Stimulated activated CD8-positive, alpha-beta memory T cell treated with anti-CD3 and anti-CD28 coated beads, Interleukin-4, amount 100 ng/mL, for 4 hours (primary cell): ENCODE measurements at places on chromosomes 4 and X.

DNA sequence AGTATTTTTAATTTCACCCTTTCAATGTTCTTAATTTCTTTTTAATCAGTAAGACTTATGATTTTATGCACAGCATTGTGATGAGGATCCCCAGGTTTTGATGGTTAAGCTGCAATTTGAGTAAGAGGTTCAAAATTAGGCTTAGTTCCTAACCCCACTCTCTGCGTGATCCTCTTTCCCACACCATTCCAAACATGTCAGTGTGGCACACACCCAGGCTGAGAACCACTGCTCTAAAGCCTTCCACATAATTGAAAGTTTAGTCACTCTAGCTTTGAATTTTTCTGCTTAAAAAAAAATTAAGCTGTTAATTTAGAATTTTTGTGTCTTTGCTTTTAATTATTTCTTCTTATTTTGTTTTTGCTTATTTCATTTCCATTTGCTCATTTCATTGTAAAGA is 68.8 kb upstream of the SLC7A11 start:
- DNase-seq = no peak

DNA sequence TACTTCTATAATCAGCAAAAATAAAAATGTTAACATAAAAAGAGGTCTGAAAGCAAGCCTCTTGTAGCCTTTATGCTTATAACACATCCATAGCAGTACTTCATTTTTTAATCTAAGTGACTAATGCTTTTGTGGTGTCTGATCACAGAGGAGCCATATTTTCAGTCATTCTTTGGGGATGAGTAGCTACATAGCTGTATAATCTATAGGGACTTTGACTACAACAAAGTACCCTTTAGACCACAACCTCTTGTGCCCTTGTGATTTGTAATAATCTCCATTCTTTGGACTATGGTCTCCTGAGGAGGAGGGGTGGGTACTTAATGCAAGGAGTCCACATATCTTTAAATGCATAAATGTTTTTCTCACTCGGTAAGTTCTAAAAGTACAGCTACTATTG is 9.6 kb downstream of the DRP2 start:
- no peak for DNase-seq

- no peak for DNase-seq
These were observed 63.1 kb upstream of the SPP1 start for GRCh38 chr4:87912164-87913004.

DNA sequence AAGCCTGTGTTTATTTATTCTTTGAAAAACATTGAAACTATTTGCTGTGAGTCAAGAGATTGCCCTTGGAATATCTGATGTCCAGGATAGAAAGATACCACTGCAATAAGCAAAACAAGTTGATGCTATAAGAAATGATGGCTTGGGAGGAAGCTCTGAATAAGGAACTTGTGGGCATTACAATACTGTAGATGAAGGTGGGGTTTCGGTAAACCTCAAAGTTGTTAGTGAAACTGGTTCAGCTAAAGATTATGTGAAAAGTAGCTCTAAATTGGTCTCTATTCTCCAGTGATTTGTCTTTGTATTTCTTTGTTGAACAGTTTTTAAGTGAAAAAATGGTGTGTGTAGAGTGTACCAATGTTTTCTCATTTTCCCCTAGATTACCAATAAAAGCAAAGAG is 128.7 kb downstream of the AKAP4 start:
- no peak for DNase-seq

DNA sequence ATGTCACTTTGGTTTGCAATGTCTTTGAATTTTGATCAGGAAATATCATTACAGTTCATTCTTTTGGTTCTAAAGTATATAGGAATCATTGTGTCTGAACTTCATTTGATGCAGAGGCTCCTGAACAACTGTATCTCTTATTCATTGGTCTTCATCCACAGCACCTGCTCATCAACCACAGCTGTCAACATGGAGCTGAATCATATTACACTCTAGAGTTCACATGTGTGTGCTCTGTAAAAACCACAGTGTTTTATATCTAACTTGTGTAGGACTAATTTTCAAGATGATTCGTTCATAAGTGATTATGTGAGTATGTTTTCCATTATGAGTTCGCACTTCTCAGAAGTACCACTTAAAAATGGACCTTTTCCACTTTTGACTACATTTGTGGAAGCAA is 643.3 kb upstream of the FAM241A start:
- DNase-seq = no peak

GRCh38 chrX:30577362-30577991 is at the start of gene TASL:
Gene TASL (minus strand): TSS chrX:30577766. CDS start chrX:30560355, 17,411 bp downstream.
- peak; percentile 1 for DNase-seq

DNA sequence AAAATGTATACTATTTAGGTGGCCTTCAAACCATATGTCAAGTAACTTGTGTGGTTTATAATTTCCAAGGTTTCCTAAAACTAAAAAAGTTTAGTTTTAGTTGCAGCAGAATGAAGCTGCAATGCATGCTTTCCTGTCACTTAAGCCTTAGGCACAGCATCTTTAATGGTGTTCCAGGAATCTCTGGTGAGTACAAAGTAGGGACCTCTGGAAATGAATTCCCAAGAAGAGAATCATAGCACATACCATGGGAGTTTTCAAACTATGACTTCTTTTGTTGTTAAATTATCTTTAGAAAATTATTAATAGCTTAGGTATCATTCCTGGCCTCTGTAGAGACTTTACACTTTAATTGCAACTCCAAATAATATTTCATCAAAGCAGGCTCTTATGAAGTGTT is 1005.9 kb upstream of the PABPC4L start:
- DNase-seq = no peak

GRCh38 chrX:82218361-82218760 is 1016.5 kb downstream of the SH3BGRL start:
- DNase-seq = no peak

- no peak for DNase-seq
These were observed 633.3 kb downstream of the ANKRD50 start for GRCh38 chr4:124079174-124079780.

- DNase-seq = no peak
These were observed 113.3 kb downstream of the ELOVL6 start for GRCh38 chr4:110085131-110085530.

DNA sequence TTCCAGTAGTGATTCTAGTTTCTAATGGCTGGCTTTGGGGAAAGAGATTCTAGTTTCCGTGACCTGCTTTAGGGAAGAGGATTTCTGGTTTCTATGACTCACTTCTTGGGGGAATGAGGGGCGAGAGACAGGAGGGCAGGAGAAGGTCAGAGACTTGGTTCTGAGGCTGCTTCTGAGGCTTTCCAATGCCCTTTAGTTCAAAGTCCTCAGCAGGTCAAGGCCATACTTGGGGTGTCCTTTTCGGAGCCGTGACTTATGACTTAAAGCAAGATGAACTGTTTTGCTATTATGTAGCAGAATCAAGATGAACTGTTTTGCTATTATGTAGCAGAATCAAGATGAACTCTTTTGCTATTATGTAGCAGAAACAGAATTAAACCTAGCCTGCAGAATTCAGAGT is 52.2 kb upstream of the TLR3 start:
- DNase-seq = no peak

- no peak for DNase-seq
These were observed 110.0 kb downstream of the CBR4 start for GRCh38 chr4:168900080-168900479.

DNA sequence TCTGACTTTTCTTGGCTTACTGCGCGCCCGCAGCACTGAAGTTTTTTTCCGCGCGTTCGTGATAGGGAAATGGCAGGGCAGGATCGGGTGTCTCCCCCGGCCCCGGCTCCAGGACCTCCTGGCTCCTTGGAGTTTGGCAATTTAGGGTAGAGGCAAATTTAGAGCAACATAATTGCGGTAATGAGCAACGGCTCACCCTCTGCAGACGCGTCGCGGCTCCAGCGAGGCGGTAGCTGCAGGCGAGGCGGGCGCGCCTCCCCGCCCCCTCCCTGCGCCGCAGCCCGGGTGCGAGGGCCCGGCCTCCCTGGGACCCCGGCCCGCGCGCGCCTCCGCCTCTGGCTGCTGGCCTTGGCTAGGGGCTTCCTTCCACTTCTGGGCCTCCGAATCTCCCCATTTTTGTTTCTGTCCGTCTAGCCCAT is 6.2 kb downstream of the MSX1 start:
- no peak for DNase-seq

DNA sequence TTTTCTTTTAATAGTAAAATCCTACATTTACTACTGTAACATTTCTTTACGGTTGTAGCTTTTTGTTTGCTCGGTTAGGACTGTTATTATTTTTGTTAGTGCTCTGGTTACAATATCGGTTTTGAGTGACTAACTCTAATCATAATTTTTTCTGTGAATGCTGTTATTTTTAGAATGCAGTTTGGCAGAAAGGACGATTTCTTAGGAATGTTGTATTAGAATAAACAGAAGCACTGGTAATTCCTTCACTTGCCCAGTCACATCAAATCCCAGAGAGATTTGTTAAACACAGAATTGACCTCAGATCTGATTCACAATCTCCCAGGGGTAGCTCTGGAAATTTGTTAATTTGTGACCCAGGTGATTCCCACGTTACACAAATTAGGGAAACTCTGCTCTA is 21.7 kb downstream of the DDIT4L start:
- DNase-seq = no peak

GRCh38 chr4:147591106-147591505 is 26.1 kb upstream of the TMEM184C start:
- no peak for DNase-seq
